ENCODE measurements at places on chromosomes 5 and 9.

DNA sequence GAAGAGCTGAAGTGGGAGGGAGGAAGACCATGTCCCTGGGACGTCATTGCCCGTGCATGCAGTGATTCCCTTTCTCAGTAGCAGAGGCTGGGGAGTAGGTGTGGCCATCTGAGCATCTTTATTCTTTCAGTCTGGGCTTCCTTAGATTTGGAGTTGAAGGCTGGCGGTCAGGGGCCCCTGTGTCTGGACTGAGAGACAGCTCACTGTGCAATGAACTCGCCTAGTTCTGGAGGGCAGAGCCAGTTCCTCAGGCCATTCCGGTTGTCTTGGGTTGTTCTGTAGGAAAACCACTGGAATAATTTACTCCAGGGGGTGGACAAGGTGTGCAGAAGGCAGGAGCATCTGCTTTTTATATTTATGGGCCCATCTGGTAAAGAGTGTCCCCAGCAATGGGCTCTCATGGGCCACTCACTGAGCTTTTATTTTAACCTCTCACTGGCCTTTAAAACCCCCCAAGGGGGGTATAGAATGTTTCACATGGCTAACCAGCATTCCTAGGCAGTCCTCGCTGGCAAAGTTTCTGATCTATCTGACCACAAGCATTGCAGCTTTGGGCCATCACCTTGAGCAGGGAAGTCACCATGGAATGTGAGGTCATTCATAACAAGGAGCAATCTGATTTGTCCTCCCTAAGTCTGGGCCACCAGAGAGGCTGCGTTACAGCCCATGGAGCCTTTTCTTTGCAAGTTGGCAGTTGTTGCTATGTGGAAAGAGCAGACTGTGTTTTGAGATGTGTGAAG, 9.2 kb downstream of the STC2 start:
- no peak for DNase-seq

GRCh38 chr5:15794052-15794985, 294.3 kb downstream of the FBXL7 start:
- no peak for DNase-seq

DNA sequence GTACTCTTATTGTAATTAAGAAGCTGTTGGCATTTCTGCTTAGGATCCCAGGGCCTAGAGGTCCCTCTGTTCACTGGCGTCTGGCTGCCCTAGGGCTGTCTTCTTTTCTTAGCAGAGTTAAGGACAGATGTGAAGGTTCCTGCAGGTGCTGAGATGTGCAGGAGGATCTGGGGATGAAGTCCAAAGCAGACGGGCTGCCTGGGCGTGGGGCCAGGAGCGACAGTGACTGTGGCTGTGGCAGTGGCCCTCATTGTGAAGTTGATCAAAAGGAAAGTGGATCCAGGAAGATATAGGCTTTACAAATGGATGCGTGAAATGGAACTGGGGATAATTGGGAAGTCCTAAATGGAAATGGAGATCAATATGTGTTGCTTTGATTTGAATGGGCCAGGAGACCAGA, 19.1 kb upstream of the SH3PXD2B start:
- no peak for DNase-seq

DNA sequence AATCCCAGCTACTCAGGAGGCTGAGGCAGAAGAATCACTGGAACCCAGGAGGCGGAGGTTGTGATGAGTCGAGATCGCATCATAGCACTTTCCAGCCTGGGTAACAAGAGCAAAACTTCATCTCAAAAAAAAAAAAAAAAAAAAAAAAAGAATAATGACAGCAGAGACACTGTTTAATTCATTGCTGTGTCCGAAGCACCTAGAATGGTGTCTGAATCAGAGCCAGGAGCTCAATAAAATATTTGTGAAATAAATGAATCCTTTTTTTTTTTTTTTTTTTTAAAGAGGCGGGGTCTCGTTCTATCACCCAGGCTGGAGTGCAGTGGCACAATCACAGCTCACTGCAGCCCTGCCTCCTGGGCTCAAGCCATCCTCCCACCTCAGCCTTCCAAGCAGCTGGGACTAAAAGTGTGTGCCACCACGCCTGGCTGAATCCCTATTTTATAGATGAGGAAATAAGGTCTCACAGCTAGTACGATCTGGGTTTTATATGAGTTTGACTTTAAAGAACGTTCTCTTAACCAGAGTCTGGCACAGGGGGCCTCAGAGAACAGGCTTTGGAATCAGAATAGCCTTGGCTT, 47.8 kb downstream of the THOC3 start:
- no peak for DNase-seq

- DNase-seq, result no peak
Measured at GRCh38 chr5:143016777-143017516, 246.8 kb downstream of the ARHGAP26 start.

DNA sequence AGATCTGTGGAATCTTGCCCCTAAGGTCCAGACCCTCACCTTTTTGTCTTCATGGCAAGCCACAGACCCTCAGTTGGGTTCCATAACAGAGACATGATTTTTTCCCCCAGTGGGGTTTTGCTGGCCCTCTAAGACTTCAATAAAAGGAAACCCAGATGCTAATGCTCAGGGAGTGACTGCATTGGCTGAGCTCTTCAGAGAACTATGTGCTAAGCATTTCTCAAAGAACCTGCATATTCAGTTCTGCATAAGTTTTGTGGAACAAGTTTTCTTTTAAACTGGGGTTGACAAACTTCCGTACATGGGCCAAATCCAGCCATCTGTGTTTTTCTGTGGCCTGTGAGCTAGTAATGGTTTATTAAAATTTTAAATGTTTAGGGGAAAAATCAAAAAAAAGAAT, 159.8 kb upstream of the GDNF start:
- no peak for DNase-seq
